ENCODE measurements at places on chromosomes 11 and 22.

DNA sequence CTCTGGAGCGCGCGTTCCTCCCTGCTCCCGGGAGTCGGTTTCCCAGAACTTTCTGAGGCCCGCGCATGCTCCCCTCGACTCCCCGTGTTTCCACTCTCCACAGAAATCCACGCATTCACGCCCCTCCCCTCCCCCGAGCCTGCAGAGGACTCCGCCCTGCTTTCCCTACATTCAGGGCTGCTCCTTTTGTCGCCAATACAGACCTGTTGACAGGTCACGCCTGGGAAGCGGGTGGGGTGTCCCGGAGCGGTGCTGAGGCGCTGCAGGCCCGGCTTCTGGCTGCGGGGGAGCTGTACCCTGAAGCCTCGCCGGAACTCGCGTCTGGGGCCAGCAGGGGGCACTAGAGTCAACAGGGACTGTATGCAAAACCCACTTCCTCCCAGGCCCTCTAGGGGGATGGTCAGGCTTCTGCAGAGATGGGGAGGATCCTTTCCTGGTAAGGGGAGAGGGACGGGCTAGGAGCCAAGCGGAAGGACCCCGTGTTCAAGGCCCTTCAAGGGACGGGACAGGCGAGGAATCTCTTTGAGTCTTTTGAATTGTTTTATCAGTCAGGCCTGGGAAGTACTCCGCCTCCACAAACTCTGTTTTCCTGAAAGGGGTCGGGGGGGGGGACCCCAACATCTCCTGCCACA is at the start of gene PRAME:
TSS of gene PRAME (minus strand) at position 294 of the 632 bp plus-strand sequence. CDS start 2,433 bp downstream, outside the sequence.
- no peak for DNase-seq

GRCh38 chr22:37633625-37634416 is 5.6 kb upstream of the SH3BP1 start:
- DNase-seq, result peak; percentile 66

DNA sequence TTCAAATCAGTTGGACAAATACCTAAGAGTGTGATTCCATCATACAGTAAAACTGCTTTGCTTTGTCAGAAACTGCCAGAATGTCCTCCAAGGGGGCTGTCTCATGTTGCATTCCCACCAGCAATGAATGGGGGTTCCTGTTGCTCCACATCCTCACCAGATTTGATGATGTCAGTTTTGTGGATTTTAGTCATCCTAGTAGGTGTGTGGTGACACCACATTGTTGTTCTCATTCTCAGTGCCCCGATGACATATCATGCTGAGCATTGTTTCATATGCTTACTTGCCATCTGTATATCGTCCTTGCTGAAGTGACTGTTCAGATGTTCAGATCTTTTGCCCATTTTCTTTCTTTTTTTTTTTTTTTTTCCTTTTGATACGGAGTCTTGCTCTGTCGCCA is 37.0 kb downstream of the CDPF1 start:
- no peak for DNase-seq

DNA sequence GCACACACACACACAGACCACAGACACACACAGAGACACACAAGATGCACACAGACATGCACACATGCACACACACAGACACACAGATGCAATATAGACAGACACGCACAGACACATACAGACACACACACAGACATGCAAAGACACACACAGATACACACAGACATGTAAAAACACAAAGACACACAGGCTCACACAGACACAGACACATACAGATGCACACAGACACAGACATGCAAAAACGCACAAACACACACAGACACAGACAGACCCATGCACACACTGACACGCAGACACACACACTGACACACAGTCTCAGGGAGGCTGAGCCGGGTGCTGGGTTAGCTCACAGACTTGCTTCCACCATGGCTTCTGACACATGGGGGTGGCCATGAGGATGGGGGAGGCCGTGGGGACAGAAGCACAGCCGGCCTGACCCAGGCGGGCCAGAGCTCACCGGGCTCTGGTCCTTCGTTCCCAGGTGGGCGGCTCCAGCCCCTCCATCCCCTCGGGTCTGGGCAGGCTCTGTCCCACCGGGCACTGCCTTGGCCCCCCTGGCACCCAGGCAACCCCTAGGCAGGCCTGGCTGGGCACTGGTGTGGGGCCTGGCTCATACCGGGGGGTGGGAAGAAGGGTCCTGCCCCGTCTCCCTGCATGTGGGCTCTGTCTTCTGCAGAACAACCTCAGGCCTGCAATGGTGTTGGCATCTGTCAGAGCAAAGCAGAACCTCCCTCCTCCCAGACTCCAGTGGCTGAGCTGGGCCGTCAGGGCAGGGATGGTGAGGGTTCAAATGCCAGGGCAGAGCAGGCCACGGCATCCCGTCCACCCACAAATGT is 1489.5 kb downstream of the BRD1 start:
- no peak for DNase-seq

GRCh38 chr11:2134022-2135010 is 4.9 kb downstream of the IGF2 start:
- DNase-seq, result no peak

- DNase-seq, result no peak
Observed at GRCh38 chr11:396511-396947, 2.5 kb downstream of the PKP3 start.

GRCh38 chr11:2314136-2314524 is 12.3 kb downstream of the TSPAN32 start:
- DNase-seq, result no peak

DNA sequence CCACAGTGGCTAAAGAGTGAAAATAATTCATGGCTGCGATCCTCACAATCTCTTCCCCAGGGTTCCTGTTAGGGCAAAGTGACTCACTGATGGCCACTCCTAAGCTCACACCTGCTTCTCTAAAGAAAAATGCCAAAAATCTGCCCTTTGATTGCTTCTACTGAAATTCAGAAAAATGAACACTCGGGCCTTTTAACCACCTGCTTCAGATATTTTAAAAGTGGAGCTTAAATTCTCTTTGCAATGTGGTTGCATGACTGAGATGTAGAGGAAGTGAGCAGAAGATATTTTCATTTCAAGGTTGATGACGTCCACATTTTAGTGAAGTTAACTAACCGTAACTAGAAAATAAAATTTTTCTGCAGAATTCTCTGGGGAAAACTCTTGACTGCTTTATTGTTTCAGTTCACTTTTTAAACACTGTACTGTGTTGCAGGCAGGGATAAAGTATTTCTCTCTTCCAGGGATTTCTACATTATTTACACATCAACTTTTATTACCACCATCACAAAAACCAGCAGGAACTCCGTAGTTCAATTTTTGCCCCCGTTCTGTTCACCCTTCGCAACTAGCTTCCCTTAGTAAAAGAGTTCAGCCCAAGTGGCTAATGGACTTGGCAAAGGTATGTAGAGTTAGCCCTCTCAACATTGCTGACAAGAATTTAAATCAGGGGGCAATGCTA is 8.5 kb downstream of the RAB30 start:
- DNase-seq, result no peak

DNA sequence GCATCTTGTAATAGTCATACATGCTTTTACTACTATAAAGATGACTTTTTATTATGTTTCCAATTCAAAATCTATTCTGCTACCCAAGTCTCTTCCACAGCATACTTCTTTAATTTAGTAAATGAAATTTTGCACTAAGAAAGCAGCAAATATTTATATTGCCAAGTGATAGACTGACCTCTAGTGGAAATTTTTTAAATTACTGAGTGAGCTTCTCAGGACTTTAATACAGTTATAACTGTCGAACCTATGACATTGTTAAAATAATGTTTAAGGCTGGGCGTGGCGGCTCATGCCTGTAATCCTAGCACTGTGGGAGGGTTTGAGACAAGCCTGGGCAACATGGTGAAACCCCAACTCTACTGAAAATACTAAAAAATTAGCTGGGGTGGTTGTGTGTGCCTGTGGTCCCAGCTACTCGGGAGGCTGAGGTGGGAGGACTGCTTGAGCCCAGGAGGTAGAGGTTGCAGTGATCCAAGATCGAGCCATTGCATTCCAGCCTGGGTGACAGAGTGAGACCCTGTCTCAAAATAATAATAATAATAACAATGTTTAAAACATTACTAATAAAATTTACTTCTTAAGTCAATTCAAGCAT is 27.3 kb downstream of the STK33 start:
- DNase-seq, result peak; percentile 12

DNA sequence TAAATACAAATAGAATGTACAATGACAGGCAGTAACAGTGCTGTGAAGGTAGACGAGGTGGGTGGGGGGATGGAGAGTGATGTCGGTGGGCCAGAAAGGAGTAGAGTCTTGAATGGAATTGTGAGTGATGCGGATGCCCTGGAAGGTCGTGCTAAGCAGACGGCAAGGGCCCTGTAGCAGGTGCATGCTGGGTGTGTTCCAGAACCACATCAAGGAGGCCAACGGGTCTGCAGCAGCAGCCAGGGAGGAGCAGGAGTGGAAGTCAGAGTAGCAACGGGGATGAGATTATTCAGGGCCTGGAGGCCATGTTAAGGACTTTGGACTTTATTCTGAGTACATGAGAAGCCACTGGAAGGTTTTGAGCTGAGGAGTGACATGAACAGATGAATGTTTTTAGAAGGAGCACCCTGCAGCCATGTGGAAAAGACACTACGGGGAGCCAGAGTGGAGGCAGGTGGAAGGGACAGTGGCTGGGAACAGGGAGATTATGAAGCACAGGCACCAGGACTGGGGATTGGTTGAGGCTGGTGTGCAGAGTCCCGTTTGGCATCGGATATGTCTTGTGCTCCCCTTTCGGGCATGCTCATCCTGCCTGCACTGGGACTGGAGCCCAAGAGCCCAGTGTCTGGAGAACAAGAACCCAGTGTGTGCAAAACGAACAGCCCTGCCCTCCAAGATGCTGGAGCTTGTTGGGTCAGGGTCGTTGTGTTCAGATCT is 74.1 kb downstream of the COMMD9 start:
- no peak for DNase-seq

- DNase-seq, result no peak
Observed at GRCh38 chr11:65504674-65505465, 6.0 kb downstream of the MALAT1 start.

GRCh38 chr11:62974848-62975522 is 9.8 kb downstream of the SLC22A6 start:
- no peak for DNase-seq

DNA sequence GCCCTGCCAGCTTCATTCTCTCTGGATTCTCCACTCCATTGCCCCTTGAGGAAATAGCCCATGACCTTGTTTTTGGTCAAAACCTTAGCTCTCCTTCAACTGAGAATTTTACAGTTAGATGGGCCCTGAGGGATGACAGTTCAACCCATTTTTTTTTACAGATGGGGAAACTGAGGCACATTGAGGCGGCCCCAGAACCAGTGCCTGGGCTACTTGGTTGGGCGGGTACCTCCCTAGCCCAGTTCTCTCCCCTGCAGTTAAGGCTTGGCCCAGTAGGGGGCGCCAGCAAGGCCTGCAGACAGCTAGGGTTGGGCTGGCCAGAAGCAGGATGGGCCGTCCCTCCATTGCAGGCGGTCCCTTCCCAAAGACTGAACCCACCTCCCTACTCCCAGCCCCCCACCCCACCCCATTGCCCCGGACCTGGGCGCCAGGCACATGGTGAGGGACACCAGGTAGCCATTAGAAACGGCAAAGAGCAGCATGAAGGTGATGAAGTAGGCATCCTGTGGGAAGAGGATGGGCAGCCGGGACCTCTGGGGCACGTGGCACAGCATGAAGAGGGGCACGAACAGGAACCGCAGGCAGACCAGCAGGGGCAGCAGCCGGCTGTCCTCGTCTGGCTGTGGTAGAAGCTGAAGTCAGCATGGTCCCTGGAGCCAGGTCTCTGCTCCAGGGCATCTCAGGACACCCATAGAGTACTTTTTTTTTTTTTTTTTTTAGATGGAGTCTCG is 7.6 kb downstream of the SLC29A2 start:
- DNase-seq, result no peak

All from AG09319 (cell line).